ENCODE measurements at places on chromosomes 2 and 18.

DNA sequence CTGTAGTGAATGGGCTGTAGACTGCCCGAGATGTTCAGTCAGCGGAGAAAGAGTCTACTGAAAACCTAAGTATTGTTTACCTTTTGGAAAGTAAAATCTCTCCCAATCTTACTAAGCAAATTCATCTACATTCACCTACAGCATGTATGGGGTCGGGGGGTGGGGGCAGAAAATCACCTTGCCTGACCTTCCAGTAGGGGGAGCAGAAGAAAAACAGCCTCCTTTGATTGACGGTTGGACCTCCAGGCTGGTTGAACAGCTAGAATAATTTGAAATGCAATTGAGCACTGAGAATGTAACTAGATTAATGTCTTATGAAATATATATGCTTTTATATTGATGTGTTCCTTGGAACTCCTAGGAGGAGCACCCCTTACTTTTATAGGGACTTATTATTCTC lies 10.0 kb downstream of the LRATD1 start:
- DNase-seq, result no peak

- DNase-seq, result no peak
Observed at GRCh38 chr2:139034064-139034463, 253.9 kb upstream of the NXPH2 start.

DNA sequence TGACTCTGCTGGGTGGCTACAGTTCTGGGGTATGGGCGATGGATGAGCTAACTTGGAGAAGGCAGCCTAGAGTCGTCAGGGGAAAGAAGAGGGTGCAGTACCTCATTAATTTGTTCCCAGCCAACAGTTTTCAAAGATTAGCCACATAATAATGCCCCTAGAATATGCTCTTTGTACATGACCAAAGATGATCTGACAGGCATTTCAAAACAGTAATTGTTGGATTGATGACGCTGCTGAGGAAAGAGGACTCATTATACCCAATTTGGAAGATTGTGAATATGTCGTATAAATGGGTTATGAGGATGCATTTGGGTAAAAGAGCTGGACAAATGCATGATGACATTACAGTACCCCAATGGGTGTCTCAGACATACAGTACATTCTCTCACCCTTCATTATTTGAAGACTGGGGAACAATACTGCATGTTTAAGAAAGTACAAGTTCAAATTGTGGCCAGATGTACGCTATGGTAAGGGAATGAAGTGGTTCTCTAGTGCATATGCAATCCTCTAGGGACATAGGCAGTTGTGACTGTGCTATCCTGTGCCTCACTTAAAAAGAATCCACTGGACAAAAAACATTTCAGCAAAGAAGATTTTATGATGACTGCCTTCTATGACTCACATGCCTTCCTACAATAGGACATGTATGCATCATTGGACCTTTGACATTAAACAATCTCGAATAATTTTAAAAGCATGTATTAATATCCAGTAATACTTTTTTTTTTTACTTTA lies 233.2 kb downstream of the CNTNAP5 start:
- DNase-seq, result no peak

- DNase-seq, result no peak
Observed at GRCh38 chr2:199757233-199757870, 93.6 kb downstream of the FTCDNL1 start.

DNA sequence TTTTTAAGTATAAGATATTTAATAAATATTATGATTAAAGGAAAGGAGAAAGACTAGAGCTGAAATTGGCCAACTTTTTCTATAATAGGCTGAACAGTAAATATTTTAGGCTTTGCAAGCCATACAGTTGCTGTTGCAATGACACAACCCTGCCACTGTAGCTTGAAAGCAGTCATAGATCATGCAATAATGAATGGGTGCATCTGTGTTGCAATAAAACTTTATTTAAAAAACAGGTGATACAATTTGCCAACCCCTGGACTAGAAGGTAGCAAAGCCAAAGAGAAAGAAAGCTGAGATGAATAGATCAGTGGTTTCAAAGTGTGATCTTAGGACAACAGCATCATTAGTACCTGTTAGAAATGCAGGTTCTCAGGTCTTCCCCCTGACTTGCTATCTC lies 219.1 kb downstream of the SETBP1 start:
- no peak for DNase-seq

DNA sequence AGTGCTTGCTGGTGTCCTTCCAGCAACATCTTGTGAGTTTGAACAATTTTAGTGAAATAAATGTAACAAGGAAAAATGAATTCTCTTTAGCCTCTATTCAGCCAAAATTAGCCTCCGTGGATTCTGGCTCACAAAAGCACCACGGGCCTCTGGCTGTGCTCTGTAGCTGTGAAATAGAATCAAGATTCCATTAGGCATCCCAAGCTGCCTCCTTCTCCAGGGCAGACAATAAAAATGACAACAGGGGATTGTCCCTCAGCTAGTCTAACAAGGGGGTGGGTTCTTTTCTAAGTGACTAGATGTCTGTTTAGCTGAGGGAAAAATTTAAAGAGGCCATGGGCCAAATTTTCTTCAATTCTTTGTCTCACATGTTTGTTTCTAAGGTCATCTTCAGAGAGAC lies 254.7 kb upstream of the FIGN start:
- DNase-seq, result no peak

- DNase-seq, result no peak
Observed at GRCh38 chr2:278927-279320, 9.0 kb downstream of the ALKAL2 start.

DNA sequence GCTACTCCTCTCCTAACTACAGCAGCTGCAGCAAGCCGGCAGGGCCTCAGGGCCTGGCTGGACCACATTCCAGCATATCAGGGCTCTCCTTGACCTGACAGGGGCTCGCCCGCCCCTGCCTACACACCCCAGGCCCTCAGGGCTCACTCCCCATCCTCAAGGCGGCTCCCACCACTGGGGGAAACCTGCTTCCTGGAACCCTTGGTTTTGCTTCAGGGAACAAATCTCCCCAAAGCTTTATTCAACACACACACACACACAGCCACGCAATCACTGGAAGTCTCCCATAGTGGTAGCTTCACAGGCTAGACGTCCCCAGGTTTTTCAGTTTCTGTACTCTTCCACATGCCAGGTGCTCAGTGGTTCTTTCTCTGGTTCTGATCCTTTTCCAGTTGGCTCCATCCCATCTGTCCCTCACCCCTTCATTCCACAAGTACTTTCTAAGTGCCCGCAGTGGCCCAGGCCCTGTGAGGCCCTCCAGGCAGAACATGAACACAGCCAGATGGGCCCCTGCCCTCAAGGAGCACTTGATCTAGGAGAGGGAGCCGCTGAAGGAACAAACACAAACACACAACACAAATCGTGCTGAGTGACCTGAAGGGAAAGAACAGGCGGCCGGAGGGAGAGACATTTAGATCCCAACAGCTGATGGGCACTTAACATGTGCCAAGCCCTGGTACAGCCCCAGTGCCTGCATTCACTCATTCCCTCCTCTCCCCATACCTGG lies 51.1 kb downstream of the TNS1 start:
- DNase-seq, result peak; percentile 8

DNA sequence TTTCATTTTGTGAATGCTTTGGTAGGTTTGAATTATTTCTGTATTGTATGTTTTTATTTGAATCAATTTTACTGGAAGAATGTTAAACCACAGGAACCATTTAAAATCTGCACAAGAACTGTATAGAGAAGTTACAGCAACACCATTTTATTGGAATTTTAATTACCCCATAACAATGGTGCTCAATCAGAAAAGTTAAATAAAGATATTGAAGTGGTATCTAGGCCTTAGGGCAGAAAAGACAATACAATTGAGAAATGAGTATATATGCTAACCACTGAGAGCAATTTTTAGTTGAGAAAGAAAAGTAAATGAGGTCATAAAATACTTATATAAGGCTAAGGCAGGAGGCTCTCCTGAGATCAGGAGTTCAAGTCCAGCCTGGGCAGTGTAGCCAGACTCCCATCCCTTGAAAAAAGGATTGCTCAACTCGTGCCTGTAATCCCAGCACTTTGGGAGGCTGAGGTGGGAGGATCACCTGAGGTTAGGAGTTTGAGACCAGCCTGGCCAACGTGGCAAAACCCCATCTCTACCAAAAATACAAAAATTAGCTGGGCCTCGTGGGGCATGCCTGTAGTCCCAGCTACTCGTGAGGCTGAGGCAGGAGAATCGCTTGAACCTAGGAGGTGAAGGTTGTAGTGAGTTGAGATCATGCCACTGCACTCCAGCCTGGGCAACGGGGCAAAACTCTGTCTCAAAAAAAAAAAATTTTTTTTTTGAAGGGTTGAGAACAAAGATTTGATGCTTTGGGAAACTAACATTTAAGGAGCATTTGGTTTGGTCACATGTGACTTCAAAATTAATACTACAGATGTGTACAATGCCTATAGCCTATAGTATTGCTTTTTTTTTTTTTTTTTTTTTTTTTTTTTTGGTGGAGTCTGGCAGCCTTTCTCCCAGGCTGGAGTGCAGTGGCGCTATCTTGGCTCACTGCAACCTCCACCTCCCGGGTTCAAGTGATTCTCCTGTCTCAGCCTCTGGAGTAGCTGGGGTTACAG lies 212.9 kb upstream of the STON1 start:
- DNase-seq, result no peak

DNA sequence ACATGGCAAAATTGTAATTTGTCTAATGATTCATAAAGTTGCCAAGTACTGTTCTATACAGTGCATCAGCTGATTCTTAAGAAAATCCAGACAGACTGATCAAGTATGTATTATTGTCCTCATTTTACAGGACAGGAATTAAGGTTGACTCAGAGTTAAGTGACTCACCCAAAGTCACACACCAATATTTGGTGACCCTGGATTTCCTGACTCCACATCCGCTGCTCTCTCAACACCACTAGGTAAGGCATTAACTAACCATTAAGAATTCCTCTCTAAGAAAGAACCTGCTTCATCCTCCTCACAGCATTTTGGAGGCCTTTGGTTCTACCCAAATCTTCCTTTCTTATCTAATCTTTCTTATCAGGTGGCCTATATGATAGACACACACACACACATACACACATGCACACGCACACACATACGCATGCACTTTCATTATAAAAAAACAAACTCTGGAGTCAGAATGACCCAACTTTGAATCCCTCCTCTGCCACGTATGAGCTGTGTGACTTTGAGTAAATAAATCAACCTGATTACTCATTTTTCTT lies 150.8 kb downstream of the ANKRD44 start:
- DNase-seq, result no peak

DNA sequence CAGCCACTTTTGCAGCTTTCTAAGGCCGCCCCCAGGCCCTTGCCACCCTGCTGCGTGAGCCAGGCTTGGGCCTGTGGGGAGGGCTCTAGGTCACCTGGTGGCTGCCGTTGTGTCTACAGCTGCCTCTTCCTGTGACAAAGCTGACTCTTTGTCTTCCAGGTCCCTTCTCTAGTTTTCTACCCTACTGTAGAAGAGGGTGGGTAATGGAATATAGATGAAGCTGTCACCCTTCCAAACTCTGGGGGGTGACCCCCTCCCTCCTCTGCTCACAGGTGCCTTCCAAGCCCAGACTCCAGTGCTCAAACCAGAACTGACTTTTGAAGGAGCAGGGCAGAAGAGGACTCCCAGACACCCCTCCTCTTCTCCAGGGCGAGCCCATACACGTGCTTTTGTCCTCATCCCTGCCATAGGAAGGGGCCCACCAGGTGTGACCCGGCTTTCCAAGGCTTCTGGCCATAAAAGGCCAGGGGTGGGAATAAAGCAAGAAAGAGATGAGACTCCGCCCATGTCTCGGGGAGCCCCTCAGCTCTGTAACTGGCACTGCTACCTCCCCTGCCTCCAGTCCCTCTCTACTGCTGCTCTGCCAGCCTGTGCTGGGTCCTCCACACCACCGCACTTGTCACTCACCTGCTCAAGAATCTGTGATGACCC lies 17.9 kb upstream of the SDC1 start:
- no peak for DNase-seq

DNA sequence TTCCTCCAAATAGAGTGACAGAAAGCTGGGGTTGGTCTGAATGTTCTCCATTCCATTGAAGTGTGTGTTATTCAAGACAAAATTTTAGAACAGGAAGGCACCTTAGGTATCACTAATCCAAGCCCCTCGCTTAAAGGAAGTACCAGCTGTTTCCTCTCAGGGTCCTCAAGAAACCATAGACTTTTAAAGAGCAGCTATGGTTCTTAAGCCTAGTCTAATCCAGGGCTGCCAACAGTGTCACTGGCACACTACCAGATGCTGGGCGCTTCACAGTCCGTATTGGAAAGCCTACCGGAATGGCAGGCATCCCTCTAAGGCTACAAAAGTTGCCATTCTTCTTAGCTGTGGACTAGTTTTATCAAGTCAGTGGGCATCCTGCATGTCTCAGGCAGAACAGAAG lies 1.9 kb downstream of the NEMP2 start:
- no peak for DNase-seq

Measured in glutamatergic neuron (in vitro differentiated cells).